ENCODE measurements at places on chromosomes 3 and 15. TPM values are rescaled to one million over a fixed set of nuclear protein-coding genes. Genes with fewer than 3 reads are reported as not detected.

Gene PPARG
- 6.6 TPM for total RNA-seq

Gene CELF6
- total RNA-seq, result 1.5 TPM

Gene GABRG3
- not detected for total RNA-seq

Gene CCR3
- not detected for total RNA-seq

Gene UQCC5
- 0.97 TPM for total RNA-seq

Gene CCDC54
- not detected for total RNA-seq

- DNase-seq, result no peak
Measured at GRCh38 chr3:100030914-100031425, 83.3 kb downstream of the FILIP1L start.

- DNase-seq, result peak; percentile 42
Measured at GRCh38 chr3:67384760-67385397, 269.5 kb downstream of the SUCLG2 start.

DNA sequence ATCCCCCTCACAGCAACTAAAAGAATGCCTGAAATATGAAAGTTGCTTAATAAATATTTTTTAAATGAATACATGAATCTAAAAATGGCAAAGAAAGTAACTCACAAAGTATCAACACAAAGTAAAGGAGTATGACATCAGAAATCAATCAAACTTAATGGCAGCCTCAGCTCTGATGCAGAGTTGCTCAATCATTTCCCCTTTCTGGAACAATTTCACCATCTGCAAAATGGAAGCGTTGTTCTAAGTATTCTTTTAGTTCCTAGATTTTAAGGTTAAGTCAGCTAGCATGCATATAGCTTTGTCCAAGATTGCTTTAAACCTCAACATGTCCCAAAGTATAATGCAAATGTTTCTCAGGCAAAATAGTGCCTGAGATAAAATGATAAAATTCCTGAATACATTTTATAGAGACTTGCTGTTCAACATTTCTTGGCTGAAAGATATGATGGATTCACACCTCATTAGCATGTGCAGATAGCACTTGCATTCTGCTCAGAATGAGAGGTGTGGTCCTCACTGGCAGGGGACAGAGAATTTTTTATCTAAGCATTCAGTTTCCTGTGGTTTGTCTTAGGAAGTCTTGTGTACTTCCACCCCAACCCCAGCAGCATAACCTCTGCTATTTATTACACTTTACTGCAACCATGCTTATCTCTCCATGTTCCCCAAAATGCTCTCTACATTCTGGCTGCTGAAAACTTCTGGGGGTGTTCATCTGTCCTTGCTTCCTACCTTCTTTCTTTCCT is 429.3 kb downstream of the GRM7 start:
- DNase-seq, result no peak

GRCh38 chr3:51932471-51933370 is 9.0 kb downstream of the RRP9 start:
- DNase-seq, result no peak

DNA sequence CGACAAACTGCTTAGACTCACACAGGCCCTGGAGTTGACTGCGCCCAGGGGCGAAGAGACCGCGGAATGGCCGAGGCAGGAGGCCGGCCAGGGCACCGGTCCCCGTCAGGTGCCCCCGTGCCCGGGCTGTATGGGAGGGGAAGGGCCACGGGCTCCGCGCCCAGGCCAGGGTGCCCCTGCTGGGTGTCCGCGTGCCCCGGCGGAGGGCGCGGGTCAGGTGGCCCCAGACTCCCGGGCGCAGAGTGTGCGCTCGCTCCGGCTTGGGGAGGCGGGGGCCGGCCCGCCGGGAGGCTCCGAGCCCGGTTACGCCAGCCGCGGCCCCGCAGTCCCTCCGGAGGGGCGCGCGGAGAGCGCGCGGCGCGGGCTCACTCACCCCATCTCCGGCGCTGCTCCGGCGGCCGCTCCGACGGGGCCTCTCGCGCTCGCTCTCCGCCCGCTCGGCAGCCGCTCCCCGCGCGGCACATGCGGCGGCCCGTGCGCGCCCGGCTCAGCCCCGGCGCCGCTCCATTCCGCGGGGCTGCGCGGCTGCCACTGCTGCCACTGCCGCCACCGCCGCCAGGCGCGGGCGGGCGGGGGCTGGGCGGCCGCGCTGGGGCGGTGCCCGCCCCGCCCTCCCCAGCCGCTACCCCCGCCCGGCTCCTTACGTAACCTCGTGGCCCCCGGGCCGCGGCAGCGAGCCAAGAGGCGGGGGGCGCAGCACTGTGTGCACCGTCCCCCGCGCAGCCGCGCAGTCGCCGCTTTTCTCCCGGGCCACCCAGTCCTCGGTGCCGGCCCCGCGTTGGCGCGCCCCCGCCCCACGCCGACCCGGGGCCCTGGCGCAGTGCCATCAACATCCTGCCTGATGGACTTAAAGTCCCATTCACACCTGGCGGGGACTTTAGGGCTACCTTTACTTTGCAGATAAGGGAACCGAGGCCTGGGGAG is at the start of gene HOMER2:
Gene HOMER2 (minus strand): TSS at position 563 of the 924 bp plus-strand sequence. CDS start 185 bp downstream, at position 378.
- no peak for DNase-seq

GRCh38 chr3:14719006-14719405 is 44.1 kb downstream of the C3orf20 start:
- no peak for DNase-seq

GRCh38 chr3:31743331-31744089 is 210.8 kb downstream of the STT3B start:
- DNase-seq, result no peak

GRCh38 chr3:172546628-172547214 is 23.5 kb upstream of the TNFSF10 start:
- no peak for DNase-seq

DNA sequence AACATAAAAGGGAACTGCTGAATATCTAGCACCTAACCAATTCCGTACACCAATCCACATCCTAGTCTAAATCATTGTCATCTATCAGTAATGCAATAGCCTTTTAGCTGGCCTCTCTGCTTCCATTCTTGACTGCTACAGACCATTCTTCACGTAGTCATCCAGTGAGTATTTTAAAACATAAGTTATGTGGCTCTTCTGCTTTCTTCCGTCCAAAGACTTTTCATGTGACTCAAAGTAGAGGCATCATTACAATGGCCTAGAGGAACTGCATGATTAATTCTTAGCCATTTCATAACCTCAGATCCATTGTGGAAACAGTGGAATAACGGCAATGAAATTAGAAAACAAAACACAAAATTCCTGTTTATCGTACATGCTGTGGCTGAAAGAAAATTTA is 88.9 kb upstream of the CBLB start:
- no peak for DNase-seq

- no peak for DNase-seq
Measured at GRCh38 chr3:160170409-160171370, 54.5 kb upstream of the C3orf80 start.

DNA sequence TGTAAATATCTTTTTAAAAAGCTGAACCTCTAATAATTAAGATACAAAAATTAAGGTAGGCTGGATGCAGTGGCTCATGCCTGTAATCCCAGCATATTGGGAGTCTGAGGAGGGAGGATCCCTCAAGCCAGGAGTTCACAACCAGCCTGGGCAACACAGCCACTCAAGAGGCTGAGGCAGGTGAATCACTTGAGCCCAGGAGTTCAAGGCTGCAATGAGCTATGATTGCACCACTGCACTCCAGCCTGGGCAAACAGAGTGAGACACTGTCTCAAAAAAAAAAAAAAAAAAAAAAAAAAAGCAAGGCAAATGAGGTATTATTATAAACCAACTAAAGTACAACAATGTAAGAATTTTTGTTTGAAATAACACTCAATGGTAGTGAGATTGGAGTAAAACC is 47.6 kb downstream of the EFHB start:
- no peak for DNase-seq

DNA sequence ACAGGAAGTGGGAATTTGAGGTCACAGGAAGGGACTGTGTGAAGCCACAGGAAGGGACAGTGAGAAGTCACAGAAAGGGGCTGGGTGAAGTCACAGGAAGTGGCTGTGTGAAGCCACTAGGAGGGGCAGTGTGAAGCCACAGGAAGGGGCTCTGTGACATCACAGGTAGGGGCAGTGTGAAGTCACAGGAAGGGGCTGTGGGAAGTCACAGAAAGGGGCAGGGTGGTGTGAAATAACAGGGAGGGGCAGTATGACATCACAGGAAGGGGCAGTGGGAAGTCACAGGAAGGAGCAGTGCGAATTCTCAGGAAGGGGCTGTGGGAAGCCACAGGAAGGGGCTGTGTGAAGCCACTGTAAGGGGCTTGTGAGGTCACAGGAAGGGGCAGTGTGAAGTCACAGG is 35.8 kb downstream of the GASK1A start:
- DNase-seq, result no peak

- no peak for DNase-seq
Measured at GRCh38 chr15:64522226-64522823, 61.9 kb downstream of the ZNF609 start.

Measured in glomerular endothelial cell (primary cell).